Natural killer cell treated with Interleukin-12 subunit alpha and Interleukin-12 subunit beta and Interleukin-15 and Interleukin-18, amount 100 ng/mL, for 72 hours (primary cell): ENCODE measurements at places on chromosomes 1 and 21. TPM values are rescaled to one million over a fixed set of nuclear protein-coding genes. Genes with fewer than 3 reads are reported as not detected.
A peak's percentile ranks its signal among the peaks of the same experiment; 100 is the strongest.

- H3K4me1 ChIP-seq: peaks cover 82% of the 10 kb centered on the region
- no peaks in the 10 kb centered on the region for H3K27me3 ChIP-seq
- peaks cover 12% of the 10 kb centered on the region for H3K36me3 ChIP-seq
- no peak for DNase-seq
- H3K27ac ChIP-seq: peak overlapping the region; percentile 74
Observed at GRCh38 chr1:42946120-42946898, 12.4 kb downstream of the SLC2A1 start.

DNA sequence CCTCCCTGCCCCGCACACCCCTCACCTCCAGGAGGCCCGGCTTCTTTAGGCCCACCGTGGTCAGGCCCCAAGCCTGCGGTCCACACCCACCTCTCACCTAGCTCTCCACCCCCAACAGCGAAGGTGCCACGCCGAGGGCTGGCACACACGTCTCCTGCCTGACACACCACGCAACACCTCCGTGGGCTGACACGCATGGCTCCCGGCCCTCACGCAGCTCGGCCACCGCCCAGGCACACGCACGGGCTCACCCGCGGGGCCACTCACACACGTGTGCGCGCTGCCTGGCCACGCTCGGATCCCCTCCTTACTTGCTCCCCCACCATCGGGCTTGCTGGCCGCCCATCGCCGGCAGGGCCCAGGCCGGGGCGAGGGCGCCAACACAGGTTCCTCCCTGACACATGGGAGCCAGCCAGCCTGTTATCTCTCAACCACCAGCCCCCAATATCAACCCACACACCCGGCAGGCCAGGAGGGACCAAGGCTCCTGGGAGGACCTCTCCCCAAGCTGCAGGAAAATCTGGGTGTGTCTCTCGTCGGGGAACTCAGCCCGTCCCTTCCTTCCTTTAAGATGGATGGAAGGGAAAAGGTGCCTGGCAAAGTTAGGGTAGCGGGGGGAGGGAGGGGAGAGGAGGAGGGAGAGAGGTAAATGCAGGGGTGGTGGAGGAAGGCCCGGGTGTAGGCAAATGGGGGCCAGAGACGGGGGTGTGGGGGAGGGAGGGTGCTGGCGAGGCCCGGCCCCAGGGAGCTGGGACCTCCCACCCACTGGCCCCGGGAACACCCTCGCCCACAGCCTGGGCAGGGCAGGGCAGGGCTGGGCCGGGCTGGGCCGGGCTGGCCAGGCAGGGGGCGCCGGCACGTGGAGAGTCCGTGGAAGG is 546 bp downstream of the ELOVL1 start:
- no peaks in the 10 kb centered on the region for H3K27me3 ChIP-seq
- H3K4me1 ChIP-seq: peaks cover 43% of the 10 kb centered on the region
- peaks cover 11% of the 10 kb centered on the region for H3K36me3 ChIP-seq
- H3K4me3 ChIP-seq: peak overlapping the region; percentile 94

DNA sequence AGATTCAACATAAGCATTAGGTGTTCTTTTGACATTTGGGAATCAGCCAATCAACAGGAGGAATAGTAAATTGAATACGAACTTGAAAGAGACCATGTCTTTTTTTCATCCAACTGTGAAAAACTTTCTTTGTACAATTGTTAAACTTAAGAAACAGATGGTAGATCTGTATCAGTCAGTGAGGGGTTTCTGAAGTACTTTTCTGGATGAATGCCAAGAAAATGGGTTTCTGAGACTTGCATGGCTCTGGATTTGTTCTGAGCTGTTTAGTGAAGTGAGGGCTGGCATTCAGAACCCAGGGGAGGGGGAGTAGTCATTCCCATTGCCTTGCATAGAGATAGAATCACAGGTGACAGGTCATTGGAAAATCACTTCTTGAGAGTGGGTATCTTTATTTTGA is 37.4 kb downstream of the PTPRC start:
- H3K27ac ChIP-seq: peak overlapping the region; percentile 94
- H3K36me3 ChIP-seq: peaks cover 41% of the 10 kb centered on the region
- no peak for DNase-seq
- peaks cover 66% of the 10 kb centered on the region for H3K4me1 ChIP-seq
- no peaks in the 10 kb centered on the region for H3K27me3 ChIP-seq
- peak overlapping the region; percentile 74 for H3K4me3 ChIP-seq

GRCh38 chr1:12433323-12434053 is 184.5 kb downstream of the DHRS3 start:
- peaks cover 63% of the 10 kb centered on the region for H3K4me1 ChIP-seq
- no peaks in the 10 kb centered on the region for H3K27me3 ChIP-seq
- H3K27ac ChIP-seq: peak overlapping the region; percentile 100
- peak overlapping the region; percentile 96 for H3K4me3 ChIP-seq

- no peak for DNase-seq
- no peaks in the 10 kb centered on the region for H3K36me3 ChIP-seq
- no peak overlapping the region for H3K4me3 ChIP-seq
- H3K4me1 ChIP-seq: no peaks in the 10 kb centered on the region
- peaks cover 20% of the 10 kb centered on the region for H3K27me3 ChIP-seq
Observed at GRCh38 chr1:34053660-34054059, 111.4 kb downstream of the CSMD2 start.

Gene SLC26A9
- total RNA-seq: not detected
